ENCODE measurements at places on chromosomes 13 and 19.

DNA sequence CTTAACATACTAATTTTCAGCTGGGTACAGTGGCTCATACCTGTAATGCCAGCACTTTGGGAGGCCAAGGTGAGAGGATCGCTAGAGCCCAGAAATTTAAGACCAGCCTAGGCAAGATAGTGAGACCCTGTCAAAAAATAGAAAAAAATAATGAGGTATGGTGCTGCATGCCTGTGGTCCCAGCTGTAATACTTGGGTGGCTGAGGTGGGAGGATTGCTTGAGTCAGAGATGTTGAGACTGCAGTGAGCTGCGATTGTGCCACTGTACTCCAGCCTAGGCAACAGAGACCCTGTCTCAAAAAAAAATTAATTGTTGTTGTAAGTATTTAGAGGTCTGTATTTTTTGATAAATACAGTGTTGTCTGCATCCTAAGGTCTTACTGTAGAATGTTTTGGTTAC lies 66.8 kb downstream of the FNDC3A start:
- DNase-seq, result no peak

DNA sequence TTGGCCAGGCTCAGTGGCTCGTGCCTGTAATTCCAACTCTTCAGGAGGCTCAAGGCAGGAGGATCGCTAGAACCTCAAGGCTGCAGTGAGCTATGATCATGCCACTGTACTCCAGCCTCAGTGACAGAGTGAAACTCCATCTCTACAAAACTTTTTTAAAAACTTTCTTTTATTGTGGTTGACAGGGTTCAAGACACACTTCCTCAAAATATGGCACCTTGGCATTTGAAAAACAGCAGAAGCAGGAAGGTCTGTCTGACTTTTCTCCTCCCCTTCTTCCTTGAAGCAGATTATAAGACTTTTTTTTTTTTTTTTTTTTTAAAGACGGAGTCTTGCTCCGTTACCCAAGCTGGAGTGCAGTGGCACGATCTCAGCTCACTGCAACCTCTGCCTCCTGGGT lies 100.3 kb downstream of the TM9SF2 start:
- DNase-seq, result no peak

GRCh38 chr13:62387647-62388046 lies 972.0 kb upstream of the PCDH20 start:
- DNase-seq, result no peak

GRCh38 chr13:49183672-49184325 lies 36.3 kb upstream of the MLNR start:
- no peak for DNase-seq

DNA sequence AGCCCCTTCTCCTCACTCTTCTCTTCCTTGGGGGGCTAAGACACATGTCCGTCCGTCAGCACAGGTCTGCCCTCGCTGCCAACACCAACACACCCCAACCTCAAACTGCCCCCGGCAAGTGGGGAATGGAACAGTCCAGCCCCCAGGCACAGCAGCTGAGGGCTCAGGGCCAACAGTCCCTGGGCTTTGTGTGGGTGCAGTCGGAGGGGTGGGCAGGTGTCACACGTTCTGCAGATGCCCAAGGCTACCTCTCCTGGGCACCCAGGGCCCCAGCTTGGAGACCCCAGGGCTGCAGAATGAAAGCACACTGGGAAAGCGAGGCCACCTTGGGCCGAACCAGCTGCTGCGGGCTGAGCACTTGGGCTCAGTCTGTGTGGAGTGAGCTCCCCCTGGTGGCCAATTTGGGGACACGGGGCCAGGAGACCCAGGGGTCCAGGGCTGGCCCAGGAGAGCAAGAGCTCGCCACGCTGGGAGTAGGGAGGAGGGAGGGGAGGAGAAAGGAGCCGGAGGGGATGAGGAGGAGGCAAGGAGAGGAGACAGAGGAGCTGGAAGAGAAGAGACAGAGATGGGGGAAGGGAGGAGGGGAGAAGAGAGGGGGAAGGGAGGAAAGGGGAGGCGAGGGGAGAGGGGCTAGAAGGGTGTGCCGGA lies 14.0 kb upstream of the ATP8B3 start:
- DNase-seq, result peak; percentile 83

- DNase-seq, result no peak
These were observed 47.8 kb downstream of the TSHZ3 start for GRCh38 chr19:31301306-31301980.

- DNase-seq, result no peak
These were observed 640.8 kb downstream of the TBC1D4 start for GRCh38 chr13:74841123-74841522.

DNA sequence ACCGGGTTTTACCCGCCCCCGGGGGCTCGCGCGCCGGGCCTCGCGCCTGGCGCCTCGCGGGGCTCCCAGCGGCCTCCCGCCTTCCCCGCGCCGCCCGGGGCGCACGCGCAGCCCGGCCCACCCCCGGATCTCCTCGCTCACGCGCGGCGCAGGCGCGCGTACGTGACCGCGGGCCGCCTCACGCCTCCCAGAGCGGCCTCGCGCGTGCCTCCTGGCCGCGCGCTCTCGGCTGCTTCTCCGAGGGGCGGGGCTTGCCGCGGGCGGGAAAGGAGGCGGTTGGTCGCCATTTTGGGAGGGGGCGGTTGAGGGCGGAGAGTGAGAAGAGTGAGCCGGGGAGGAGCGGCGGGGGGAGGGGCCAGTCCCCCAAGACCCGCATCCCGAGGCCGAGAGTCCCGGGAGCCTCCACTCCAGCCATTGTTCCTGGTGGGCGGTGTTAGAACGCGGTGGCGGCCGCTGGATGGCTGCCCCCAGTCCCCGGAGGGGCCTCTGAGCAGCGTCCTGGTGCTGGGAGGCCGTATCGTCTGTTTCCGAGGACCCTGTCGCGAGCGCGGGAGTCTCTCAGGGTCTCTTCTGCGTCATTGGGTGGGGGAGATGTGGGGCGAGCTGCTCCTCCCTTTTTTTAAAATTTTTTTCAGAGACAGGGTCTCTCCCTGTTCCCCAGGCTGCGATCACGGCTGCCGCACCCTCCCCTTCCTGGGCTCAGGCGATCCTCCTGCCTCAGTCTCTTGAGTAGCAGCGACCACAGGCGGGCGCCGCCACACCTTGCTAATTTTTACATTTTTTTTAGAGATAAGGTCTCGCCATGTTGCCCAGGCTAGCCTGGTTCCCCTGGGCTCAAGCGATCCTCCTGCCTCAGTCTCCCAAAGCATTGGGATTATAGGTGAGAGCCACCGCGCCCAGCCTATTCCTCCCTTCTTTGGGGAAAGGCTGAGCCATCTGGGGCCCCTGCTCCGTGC lies at the start of gene ZNF541:
TSS of gene ZNF541 (minus strand) at position 78 of the 956 bp plus-strand sequence. CDS start 17,292 bp downstream, outside the sequence.
- peak; percentile 80 for DNase-seq

DNA sequence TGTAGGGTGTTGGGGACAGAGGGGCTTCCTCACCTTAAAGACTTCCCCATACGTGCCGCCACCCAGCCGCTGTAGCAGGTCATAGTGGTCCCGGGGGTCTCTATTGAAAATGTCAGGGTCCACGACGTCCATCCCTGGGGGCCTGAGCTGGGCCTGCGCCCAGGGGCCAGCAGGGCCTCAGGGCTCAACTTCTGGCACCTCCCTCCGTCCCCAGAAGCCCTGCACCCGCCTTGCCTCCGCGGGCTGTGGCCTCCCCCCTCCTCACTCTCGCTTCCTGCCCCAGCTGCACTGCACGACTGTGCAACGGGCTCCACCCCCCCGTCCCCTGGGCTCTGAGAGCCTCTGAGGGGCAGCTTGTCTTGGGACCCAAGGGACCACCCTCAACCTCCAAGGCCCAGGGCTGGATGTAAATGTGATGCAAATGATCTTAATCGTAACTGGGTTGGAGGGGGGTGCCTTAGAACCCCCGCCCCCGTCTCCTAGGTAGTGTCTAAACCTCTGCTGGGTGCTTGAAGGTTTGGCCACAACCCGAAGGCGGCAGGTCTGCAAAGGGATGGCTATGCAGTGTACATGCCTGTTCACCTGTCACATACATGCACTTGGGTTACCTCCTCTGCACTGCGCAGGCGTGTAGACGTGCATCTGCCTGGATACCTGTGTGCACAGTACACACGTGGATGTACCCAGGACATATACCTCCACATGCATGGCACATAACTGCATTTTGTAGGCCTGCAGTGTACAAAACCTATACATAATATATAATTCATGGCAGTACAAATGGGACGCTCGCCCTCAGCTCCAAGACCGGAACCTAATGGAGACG lies at the start of gene MAP4K1:
TSS of gene MAP4K1 (minus strand) at position 190 of the 826 bp plus-strand sequence. CDS start at position 132, 58 bp downstream.
- peak; percentile 83 for DNase-seq

DNA sequence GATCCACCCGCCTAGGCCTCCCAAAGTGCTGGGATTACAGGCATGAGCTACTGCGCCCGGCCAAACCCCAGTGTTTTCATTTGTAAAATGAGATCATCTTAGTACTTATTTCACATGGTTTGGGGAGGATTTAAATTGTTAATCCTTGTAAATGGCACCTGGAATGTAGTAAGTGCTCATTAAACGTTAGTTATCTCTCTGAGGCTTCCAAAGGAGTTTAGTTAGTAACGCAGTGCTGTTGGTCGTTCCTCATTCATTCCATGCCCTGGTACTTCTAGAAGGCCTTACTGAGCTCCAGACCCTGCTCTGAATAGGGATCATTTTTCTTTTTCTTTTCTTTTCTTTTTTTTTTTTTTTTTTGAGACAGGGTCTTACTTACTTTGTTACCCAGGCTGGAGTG lies 5.2 kb downstream of the CPT1C start:
- DNase-seq, result no peak

DNA sequence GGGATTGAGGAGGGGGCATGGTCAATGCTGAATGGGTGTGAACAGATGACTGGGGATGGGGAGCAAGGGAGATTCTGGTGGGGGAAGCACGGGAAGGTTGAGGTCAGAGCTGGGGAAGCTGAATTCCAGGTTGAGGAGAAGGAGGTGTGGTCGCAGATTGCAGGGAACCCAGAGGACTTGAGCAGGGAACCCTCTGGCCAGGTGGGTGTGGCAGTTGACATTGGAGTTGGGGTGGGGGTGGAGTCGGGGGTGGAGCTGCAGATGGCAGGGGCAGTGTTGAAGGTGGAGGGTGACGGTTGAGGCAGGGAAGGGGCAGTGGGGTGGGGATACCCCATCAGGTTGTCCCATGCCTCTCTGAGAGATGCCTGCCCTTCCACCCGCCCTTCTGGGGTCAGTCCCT lies 94.7 kb downstream of the WTIP start:
- no peak for DNase-seq

DNA sequence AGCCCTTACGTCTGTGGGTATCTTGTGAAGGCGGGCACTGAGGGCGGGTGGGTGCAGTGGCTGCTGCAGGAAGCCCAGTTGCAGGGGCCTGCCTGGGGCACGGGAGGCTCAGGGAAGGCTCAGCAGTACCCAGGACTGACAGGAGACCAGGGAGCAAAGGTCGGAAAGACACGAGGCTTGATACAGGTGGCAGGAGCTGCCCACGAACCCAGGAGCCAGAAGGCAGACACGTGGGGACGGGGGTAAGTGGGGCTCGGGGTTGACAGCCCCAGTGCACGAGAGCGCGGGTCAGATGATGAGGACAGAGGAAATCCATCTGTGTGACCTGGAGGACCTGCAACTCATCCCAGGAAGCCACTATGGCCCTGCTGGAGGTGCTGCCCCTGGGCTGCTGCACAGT lies 25.3 kb downstream of the ELAVL1 start:
- DNase-seq, result no peak

- DNase-seq, result no peak
These were observed 53.3 kb downstream of the OXGR1 start for GRCh38 chr13:96940961-96941360.

DNA sequence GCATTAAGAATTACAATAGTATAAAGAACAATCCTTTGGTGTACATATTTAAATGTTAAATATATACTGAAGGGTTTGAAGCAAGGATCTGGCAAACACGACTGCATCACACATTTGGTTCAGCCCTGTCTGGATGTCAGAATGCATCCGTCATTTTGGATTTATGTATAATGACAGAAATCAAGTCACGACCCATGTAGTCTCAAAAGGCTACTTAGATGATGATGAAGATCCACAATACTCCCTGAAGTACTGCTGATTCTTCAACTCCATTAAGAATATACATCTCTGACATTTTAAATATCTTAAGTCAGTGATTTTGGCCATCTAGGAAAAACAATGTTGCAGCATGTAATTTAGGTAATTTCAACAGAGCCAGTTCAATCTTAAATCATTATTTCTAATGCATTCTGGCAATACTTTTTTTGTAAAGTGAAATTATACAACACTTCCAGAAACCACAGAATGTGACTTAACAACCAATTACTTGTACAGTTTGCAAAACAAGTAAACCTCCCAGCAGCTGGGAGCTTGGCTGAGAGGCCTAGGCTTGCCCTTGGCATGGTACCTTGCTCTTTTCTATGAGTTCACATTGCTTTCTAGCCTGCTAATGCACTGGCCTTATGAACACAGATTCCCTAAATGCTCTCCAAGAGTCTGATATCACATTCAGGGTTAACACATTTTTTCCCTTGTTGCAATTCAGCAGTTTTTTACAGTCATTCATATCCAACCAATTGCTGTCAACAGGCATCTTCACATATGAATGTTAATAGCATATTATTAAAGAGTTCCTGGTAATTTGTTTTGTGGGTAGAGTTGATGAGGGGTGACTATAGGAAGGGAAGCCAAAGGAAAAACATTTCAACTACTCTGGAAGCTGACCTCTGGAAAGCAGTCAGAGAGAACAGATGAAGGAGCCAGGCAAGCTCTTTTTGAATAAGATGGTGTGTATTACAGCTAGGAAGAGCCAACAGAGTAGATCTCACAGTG lies 175.2 kb downstream of the ENOX1 start:
- DNase-seq, result no peak

DNA sequence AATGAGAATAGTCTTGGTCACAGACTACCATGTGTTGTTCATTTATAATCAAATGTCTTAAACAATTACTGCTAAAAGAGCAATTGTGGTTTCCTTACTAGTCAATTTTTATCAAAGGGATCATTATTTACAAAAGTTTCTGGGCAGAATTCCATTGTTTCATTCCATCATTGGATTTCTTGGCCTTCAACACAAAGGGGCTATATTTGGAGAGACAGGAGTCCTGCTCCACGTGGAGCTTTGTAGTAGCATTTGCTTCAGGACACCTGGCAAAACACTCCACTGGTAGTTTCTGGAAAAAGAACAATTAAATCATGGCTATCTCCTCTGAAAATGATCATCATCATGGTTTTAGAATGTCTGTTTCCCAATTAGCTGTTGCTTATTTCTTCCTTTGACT lies 22.3 kb upstream of the STARD13 start:
- no peak for DNase-seq

DNA sequence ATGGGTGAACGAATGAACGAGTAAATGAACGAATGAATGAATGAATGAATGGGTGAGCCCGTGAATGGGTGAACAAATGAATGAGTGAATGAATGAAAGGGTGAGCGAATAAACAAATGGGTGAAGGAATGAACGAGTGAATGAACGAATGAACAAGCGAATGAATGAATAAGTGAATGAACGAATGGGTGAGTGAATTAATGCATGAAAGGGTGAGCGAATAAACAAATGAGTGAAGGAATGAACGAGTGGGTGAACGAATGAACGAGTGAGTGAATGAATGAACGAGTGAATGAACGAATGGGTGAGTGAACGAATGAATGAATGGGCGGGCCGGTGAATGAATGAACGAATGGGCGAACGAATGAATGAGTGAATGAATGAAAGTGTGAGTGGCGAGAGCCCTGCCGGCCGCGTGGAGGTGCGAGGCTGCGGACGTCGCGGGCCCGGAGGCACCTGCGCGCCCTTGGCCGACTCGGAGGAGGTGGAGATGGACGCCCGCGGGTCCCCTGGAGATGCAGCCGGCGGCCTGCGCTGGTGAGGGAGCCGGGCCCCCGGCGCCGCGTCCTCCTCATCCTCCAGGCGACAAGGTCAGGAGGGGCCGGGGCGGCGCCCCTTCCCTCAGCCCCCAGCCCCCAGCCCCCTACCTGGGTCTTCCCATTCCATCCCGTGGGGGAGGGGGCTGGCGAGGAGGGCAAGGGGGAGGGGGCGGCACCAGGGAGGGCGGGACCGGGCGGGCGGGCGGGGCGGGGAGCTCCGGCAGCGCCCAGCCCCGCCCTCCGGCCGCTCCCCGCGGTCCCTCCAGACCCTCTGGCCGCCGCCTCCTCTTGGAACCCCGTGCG lies 15.4 kb downstream of the ANKRD24 start:
- no peak for DNase-seq
